Astrocyte (in vitro differentiated cells and primary cell): ENCODE measurements at places on chromosomes 2 and 18. TPM values are rescaled to one million over a fixed set of nuclear protein-coding genes. Genes with fewer than 3 reads are reported as not detected.

DNA sequence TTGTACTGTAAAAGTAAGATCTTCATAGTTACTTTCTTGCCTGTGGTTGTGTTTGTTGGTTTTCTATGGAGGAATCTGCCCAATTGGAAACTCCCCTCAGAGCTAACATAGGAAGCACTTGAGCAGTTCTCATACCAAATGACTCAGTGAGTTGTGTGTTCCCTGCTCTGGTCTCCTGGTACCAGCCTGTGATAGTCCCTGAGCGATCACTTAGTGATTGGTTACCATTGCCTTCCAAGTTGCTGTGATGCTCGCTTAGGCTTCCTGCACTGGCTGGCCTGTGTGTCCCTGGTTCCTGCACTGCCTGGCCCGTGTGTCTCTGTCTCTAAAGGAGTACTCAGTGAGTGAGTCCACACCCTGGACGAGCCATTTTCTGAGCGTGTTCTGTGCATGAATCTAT, 133.0 kb downstream of the MAP4K4 start:
- peak; percentile 86 for DNase-seq
- H3K4me1 ChIP-seq, result peaks cover 53% of the 10 kb centered on the region
- no peak overlapping the region for H3K4me3 ChIP-seq
- H3K36me3 ChIP-seq, result peaks cover 47% of the 10 kb centered on the region

- no peak for DNase-seq
- no peaks in the 10 kb centered on the region for H3K27me3 ChIP-seq
- no peak overlapping the region for H3K27ac ChIP-seq
- H3K36me3 ChIP-seq, result no peaks in the 10 kb centered on the region
These were observed 61.4 kb downstream of the QPCT start for GRCh38 chr2:37405781-37406180.

DNA sequence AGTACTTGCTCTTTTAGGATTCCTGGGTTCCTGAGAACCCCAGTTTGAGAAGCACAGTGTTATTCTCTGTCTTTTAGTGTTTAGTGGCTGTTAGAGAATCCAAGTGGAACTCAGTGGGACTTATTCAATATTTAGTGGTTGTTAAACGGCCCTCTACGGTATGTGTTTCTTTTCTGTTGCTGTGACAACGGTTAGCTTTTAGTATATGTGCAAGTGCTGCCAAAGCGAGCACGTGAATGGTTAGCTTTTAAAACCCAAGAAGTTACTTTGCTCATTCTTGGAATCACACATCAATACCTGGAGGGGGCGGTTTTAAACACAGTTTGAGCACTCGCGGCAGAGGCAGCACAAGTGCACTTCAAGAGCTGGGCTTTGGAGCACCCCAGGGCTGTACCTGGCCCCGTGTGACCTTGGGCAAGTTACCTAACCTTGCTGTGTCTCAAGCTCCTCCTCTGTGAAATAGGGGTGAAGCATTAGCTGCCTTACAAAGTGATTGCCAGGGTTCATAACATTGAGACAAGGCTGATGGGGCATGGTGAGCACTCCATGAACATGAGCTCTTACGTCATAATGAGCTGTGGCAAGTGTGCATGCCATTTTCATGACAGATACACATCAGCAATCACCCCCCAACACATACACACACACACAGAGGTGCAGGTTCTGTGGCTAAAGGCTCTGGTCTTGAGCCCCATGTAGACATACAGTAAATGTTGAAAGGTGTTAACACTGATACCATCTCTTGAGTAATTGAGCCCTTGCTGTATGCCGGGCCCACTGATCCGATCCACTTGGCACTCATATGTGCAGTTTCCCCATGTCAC, 234.1 kb downstream of the ALPK2 start:
- H3K4me1 ChIP-seq, result peaks cover 17% of the 10 kb centered on the region
- no peak overlapping the region for H3K4me3 ChIP-seq
- peaks cover 49% of the 10 kb centered on the region for H3K36me3 ChIP-seq
- no peaks in the 10 kb centered on the region for H3K27me3 ChIP-seq
- DNase-seq, result no peak
- no peak overlapping the region for H3K27ac ChIP-seq

Gene UGT1A4
- not detected in 2 replicates for total RNA-seq

Gene FSIP2
- 0.77 and 0.86 TPM in 2 replicates for total RNA-seq

DNA sequence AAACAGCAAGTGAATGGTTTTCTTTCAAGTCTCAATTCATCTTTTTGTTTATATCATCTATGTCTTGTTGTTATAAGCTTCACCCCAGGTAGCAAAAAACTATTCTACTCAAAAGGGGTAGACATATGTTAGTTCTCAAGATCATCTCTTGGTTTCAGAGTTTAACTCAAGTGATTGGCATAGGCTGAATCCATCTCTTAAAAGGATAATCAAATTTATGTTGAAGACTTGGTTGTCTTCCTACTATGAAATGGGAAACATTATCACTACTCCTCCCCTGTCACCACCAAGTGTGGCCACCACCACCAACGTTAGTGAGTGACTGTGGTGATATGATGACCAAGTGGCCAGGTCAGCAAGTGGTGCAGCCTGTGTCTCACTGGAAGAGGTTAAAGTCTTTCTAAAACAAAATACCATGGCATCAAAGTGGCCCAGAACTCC, 1.5 kb downstream of the IL1B start:
- no peaks in the 10 kb centered on the region for H3K36me3 ChIP-seq
- H3K27ac ChIP-seq, result no peak overlapping the region
- no peaks in the 10 kb centered on the region for H3K27me3 ChIP-seq
